ENCODE measurements at places on chromosomes 7 and 10.

DNA sequence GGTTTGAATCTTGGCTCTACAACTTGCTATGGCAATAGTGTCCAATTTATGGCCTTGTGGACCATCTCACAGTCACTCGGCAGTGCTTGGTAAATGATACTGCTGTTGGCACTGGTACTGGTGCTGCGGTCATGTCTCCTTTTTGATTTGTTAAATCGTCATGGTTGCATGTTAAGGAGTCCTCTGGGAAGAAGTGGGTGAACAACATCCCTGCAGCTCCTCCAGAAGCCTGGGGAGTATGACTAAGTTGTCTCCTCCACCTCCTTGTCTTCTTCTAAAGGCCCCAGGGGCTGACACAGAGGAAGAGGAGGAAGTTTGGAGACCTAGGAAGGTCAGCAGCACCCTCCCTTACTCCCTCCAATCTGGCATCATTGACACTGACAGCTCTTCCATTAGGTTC is 8.5 kb downstream of the ITPRIP start:
- no peak for DNase-seq

GRCh38 chr7:97819161-97819560 is 53.0 kb downstream of the ASNS start:
- no peak for DNase-seq

DNA sequence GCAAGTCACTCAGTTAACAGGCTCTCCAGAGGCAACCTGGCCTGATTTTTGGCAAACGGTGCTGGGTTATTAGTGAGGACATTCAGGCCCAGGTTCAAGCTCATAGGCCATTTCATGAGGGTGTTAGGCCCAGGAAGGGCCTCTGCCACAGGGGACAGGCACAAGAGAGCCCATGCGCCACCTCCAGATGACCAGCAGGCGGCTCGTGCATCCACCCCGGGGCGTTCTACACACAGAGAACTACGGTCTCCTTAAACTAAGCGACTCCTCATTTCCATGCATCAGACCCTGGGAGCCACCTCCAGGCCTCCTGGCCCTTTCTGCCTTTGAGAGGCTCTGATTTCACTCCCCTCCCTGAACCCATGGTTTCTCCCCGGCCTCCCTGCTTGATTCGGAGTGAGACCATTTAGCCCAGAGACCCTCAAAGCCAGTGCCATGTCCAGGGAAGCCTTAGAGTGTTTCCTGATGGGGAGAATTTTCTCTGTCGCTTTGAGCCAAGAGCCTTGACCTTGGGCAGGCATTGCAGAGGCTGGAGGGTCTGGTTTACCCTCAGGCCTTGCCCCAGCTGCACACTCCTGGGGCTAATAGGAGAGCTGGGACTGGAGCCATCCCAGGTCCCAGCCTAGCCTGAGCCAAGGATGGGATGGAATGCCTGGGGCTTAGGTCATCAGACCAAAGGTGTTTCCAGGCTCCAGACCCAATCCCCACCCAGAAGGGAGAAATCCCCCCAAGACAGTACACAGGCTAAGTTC is 188.0 kb downstream of the GRID1 start:
- DNase-seq, result no peak

GRCh38 chr10:60591119-60591518 is 187.2 kb upstream of the CDK1 start:
- no peak for DNase-seq

GRCh38 chr10:83961620-83962019 is 177.7 kb upstream of the GHITM start:
- DNase-seq, result no peak

GRCh38 chr7:85328456-85328998 is 141.7 kb upstream of the SEMA3D start:
- no peak for DNase-seq

DNA sequence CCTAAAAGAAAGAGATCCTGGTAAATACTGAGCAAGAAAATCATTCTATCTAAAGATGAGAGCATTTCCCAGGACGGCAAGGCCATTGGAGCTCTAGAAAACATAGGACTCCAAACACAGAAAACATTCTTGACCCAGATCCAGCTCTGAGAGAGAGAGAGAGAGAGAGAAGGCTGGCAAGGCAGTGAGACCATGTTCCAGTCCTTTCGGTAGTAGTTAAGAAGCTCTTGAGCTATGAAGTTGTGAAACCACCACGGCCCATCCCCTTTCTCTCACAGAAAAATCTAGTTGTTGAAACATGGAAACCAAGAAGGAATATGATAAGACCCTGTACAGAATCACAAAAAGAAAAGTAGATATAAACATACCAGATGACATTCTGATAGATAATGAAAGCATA is 212.4 kb upstream of the NPSR1 start:
- DNase-seq, result no peak

- DNase-seq, result peak; percentile 5
These were observed 136.5 kb upstream of the NAMPT start for GRCh38 chr7:106421181-106421762.

DNA sequence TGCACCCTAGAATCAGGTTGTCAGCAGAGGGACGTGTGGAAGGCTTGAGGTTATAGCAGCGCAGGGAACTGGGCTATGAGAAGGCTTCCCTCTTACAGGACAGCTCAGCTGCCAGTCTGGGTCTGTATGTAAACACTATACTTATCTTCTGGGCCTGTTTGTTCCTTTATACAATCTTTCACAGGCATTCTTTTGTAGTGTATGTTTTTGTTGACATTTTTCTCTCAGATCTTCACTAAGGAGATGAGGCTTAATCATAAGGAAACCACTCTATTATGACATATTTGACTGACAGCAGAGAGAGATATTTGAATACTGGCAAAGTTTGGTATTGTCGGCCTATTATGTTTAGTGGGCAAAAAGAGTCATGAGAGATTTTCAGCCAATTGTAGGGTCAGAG is 929 bp downstream of the GBF1 start:
- no peak for DNase-seq

DNA sequence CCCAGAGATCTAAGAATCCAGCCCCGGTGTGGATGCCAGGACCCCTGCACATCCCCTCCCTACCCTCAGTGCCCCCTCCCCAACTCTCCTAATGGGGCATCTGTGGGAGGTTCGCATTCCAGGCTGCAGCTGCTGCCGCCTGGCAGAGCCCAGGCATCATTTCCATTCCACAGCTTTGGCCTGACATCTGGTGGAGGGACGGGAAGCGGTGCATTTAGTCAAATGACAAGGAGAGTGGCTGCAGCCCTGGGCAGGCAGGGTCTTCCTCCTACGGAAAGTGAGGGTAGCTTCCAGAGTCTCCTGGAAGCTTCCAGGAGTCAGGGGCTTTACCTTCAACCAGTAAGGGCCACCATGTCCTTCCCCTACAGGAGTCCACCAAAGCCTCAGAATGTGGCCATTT is 30.8 kb downstream of the PRLHR start:
- no peak for DNase-seq

- no peak for DNase-seq
These were observed 17.6 kb upstream of the TMEM26 start for GRCh38 chr10:61470740-61471139.

- DNase-seq, result no peak
These were observed 17.3 kb downstream of the ANTXRL start for GRCh38 chr10:46304062-46304461.

GRCh38 chr7:47329320-47329926 is 252.5 kb downstream of the TNS3 start:
- no peak for DNase-seq

DNA sequence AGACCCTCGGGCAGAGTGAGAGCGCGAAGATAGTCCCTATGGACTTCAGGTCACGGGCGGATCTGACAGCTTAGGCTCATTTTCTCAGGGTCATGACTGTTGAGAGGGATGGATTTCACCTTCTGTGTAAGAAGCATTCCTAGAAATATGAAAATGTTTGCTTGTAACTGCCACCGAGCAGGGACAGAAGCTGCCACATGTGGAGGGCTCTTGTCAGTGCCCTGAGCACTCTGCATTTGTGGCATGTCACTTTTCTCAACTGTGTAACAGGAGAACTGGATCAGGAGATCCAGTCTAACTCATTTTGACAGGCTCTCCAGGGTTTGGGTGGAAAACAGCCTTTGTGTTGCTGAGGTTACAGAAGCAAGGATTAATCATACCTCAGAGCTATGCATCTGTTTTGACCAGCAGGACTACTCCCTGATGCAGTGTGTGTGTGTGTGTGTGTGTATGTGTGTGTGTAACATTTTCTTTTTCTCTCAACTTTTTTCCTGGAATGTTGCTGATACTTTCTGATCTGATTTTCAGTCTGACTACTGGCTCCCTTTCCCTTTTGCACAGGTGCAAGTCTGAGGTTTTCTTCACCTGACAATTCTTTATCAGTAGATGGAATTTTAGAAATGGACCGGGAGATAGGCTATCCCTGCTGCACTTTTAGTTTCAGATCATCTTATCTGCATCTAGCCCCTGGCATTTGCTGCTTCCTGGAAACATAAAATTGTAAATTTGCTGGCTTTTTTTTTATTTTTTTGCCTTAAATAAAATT is 183.3 kb downstream of the STK31 start:
- no peak for DNase-seq

DNA sequence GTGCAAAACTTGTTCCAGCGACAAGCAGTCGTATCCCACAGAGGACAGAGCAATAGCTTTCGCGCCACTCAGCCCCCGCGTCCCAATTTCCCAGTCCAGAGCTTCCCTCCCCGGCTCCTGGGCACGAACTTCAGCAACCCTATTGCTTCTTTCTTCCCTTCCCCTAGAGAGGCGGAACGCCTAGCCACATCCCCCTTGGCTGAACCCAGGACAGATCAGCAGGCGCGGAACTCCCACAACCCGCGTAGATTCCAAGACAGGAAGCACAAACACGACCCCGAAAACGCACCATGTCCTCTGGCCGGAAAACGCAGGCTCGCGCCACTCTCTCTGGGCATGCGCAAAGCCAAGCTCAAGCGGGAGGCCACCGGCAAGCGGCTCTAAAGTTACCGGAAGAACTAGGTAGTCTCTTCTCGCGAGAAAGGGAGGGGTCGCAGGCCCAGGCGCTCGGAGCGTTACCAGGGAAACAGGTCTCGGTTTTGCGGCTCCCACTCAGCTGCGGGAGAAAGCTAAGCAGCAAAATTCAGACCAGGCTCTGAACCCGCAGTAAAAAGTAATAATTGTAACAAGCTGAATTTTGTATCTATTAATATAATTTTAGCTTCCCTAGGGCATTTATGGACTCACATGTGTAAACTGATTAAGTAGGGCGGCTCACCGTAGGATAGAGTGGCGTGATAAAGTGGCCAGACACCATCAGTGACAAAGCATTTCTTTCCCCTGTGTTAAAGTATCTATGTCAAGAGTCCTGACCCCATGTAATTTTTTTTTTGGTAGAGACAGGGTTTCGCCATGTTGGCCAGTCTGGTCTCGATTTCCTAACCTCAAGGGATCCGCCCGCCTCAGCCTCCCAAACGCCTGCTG is at the start of gene TMEM209:
TSS of gene TMEM209 (minus strand) at position 323 of the 864 bp plus-strand sequence. CDS start at position 292, 31 bp downstream.
- peak; percentile 84 for DNase-seq

DNA sequence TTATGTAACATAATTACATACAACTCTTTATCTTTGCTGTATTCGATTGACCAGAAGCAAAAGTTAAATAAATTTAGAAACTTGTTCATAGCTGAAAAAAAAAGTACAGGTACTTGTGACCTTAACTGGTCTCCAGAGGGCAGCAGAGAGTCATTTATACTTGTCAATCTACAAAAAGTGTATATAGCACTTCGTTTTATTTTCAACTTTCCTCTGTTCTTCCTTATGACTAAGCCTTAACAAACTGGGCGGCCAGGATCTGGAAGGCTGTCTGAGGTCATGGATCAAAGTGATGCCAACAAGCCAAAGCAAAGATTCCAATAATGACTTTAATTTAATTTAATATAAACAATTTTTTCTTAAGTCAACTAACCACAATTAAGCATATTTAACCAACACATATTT is 29.8 kb downstream of the C10orf67 start:
- DNase-seq, result peak; percentile 16

DNA sequence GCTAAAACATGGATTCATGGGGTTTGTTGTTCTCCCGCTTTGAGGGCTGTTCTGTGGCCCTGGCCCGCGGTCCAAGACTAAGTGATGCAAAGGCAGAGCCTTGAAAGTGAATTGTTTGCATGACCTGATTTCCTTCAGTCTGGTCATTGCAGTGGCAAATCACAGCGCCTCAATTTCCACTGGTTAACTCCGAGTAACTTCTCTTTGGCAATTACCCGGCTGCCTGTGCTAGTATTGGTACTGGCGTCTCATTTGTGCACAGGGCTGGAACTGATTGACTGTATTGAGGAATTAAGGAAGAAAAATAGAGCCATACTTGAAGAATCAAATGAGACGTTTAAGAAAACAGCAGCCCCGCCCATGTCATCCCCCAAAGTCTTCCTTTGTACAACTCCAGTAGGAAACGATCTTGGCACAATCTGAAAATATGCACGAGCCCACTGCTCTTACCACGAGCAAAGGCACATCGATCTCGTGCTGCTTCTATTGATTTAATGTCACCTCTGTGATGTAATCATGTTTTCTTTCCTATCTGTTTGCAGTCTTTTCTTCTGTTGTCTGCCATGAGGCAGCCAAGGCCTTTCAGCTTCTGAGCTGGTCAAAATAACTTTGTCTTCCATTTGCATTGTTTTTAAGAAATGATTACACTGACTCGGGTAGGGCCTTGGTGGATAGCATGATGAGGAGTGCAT is 60.6 kb upstream of the SHH start:
- DNase-seq, result no peak

DNA sequence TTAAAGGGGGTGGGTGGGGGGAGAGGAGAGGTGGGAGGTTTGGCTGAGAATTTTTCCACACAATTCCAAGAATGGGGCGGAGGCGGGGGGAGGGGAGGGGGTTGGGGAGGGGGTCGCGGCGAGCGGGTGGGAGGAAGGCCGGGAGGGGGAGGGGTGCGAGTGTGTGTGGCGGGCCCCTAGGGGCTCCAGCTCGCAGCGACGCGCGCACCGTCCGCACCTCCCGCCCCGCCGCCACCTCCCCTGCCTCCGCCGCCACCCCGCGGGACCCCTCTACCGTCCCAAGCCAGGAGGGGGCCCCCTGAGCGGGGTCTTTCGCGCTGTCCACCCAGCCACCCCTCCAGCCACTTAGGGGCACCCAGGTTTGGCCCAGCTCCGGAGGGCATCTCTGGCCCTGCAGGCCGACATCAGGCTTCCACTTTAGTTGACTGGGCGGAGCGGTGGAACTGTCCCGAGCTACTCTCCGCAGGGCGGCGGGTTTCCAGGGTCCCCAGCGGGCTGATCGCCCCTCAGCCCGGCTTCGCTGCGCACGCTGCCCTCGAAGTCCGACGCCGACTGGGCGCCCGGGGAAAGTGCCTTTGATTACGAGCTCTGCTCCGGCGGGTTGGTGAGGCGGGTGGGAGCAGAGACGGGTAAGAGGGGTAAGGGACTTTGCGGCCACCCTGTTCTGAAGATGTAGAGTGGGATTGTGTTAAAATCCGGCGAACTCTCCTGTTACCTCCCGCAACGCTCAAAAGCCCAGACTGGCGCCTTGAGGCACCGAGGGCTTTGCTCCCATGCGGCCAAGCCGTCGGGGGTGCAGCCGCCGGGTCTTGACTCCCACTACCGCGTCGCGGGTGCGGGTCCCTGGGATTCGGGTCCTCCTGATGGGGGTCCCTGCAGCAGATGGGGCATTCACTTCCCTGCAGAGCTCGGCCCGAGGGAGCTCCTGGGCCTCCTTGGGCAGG is 1.8 kb upstream of the VAX1 start:
- no peak for DNase-seq

Data from brain pericyte (primary cell).